Left lung (tissue), 14 donors: ENCODE measurements at places on chromosomes 13 and 19.

DNA sequence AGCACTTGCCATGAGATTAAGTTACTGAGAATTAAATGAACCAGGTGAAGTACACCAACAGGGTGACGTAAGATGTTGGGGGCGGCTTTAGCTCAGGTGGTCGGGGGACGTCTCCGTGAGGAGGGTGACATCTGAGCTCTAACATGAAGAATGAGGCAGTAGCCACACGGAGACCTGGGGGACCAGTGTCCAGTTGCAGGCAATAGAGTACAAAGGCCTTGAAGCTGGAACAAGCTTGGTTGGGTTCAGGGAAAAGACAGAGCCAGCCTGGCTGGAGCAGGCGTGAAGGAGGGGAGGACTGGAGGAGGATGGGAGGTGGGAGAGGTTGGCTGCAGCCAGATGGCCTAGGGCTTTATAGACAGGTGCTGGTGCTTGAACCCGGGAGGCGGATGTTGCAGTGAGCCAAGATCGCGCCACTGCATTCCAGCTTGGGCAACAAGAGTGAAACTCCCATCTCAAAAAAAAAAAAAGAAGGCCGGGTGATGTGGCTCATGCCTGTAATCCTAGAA is 1.6 kb downstream of the SPINT2 start:
- DNase-seq, result peak; percentile 49

GRCh38 chr19:41877916-41878905 is 1.1 kb downstream of the CD79A start:
- DNase-seq, result no peak

GRCh38 chr19:50939596-50939995 is 13.2 kb downstream of the KLK5 start:
- no peak for DNase-seq

DNA sequence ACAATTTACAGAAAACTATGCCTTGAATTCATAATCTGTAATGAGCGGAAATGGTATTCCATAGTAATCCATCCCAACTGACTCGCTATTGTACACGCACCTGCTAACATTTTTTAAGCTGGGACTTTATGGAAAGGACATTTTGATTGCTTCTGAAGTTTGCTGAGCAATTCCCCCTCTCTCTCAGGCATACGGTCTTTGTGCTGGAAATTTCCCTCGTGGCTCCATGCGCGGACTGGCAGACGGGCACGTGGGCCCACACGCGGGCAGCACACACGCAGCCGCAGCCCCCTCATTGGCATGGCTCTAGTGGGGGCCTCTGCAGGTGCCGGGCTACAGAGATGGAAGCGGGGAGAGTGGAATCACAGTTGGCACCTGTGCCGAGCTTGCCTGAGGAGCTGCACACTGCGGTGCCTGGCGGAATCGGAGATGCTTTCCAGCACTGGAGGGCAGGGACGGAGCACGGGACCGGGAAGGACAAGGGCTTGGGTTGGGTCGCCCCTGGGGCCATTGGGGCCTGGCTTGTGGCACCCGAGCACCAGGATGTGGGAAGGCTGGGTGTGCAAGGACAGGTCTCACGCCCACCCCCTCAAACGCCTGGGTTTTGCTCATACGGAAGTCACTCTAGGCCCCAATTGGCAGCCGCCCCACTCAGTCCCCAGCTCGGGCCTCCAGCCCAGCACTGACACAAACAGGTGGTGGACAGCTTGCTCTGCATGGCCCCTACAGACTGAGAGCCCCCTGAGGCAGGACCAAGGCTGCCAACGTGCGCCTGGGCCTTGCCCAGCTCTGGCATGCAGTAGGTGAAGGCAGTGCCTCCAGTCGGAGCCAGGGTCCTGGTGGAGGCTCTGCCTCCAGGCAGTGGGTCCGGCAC is 30.2 kb upstream of the CCNE1 start:
- no peak for DNase-seq

DNA sequence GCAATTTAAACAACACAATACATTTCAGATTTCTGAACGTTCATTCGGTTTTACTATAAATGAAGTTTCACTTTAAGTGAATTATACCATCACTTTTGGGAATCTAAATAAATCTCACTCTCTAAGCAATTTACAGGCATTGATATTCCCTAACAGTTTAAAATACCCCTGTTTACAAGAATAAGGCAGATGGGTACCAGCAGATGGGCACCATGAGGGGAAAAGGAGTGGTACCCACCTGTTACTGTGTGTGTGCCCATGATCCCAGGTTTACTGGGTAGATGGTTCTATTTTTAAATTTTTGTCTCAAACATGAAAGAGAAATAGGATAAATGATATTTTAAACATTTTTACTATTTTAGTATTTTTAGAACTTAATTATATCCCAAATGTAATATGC is 212.9 kb downstream of the PCDH9 start:
- no peak for DNase-seq

- no peak for DNase-seq
These were observed 11.7 kb upstream of the ADGRE5 start for GRCh38 chr19:14369399-14370168.

GRCh38 chr13:84654654-84655275 is 772.5 kb upstream of the SLITRK1 start:
- DNase-seq, result no peak

- no peak for DNase-seq
These were observed 151.9 kb downstream of the LACC1 start for GRCh38 chr13:44031555-44031954.

- DNase-seq, result no peak
These were observed 7.7 kb upstream of the NANOS2 start for GRCh38 chr19:45922281-45922680.

DNA sequence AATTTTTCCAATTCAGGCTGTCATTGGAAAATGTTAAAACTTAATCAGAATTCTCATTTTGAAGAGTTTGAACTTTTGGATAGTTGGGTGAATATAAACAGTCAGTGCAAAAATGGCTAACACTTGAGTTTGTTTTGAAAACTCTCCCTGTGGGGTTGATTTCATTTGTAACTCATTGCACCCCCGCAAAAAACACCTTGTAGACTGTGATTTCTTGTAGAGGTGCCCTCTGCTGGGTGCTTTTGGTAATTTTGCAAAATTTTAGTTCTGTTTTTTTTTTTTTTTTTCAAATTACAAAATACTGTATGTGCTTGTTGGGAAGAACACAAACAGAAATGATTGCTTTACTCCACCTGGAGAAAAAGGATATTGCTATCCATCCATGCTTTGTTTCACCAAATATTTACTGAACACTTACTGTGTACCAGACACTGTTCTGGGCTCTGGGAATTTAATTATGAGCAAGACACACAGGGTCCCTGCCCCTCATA is 28.2 kb upstream of the GPI start:
- DNase-seq, result no peak

DNA sequence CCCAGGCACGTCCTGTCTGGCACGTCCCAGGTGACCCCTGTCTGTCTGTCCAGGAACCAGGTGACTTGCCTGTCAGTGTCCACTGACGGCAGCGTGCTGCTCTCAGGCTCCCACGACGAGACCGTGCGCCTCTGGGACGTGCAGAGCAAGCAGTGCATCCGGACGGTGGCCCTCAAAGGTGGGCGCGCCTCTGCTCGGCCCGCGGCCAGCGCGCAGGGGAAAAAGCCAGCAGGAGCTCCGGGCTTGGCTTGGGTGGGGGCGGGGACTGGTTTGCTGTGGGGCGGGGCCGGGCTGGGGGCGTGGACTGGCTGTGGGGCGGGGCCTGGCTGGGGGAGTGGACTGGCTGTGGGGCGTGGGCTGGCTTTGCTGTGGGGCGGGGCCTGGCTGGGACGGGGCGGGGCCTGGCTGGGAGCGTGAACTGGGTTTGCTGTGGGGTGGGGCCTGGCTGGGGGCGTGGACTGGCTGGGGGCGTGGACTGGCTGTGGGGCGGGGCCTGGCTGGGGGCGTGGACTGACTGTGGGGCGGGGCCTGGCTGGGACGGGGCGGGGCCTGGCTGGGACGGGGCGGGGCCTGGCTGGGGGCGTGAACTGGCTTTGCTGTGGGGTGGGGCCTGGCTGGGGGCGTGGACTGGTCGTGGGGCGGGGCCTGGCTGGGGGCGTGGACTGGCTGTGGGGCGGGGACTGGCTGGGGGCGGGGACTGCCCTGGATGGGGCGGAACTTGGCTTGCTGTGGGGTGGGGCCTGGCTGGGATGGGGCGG is 7.2 kb downstream of the WDR18 start:
- no peak for DNase-seq

GRCh38 chr13:34161931-34162543 is 344.1 kb downstream of the RFC3 start:
- DNase-seq, result peak; percentile 40

- DNase-seq, result peak; percentile 54
These were observed 9.3 kb downstream of the IRF2BP1 start for GRCh38 chr19:45876411-45877197.

- no peak for DNase-seq
These were observed 239.9 kb upstream of the SLC10A2 start for GRCh38 chr13:103306163-103306562.

- no peak for DNase-seq
These were observed 458 bp downstream of the ARHGEF1 start for GRCh38 chr19:41883463-41883820.

- no peak for DNase-seq
These were observed 706.4 kb upstream of the SLC10A2 start for GRCh38 chr13:103772576-103772975.

DNA sequence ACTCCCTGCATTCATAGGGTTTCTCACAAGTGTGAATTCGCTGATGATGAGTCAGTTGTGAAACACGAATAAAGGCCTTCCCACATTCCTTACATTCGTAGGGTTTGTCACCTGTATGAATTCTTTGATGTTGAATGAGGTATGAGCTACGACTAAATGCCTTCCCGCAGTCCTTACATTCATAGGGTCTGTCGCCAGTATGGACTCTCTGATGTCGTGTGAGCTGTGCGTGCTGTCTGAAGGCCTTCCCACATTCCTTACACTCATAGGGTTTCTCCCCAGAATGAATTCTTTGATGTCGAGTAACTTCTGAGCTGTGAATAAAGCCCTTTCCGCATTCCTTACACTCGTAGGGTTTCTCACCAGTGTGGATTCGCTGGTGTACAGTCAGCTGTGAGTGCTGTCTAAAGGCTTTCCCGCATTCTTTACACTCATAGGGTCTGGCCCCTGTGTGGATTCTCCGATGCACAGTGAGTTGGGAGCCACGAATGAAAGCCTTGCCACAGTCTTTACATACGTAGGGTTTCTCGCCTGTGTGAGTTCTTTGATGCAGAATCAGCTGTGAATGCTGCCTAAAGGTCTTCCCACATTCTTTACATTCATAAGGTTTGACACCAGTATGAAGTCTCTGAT is 30.5 kb upstream of the COX7A1 start:
- DNase-seq, result no peak

GRCh38 chr19:54449701-54450069 is 686 bp downstream of the LENG8 start:
- DNase-seq, result no peak

- DNase-seq, result no peak
These were observed 3.9 kb downstream of the PIH1D1 start for GRCh38 chr19:49447485-49448431.

GRCh38 chr13:52744842-52745375 is 5.3 kb upstream of the CNMD start:
- no peak for DNase-seq

DNA sequence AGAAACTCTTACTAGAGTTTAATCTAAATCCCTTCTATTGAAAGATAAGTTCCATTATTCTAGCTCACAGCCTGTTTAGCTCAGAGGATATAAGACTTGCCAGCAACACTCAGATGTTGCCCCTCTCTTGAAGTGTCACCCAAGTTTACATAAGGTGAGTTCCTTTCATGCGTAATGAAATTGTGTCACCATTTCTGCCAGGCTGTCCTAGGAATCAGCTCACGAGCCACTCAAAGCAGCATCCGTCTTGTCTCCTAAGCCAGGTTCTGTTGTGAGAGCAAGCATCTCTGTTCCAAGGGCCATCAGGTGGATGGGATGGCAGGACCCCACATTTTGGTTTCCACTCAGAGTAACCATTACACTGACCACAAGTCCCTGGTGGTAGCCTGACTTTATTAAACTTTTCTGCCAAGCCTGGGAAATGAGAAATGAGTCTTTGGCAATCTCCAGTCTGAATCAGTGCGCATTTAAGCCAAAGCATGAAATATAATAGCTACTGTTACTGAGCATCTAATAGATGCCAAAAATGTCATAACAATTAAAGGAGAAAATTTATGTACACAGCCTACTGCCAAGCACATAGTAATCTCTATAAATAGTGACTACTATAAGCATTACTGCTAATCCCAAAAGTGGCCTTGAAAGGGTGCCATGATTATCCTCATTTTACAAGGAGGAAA is 179.6 kb upstream of the MIR17HG start:
- DNase-seq, result no peak

GRCh38 chr13:36919171-36919832 is 736 bp downstream of the SMAD9 start:
- DNase-seq, result peak; percentile 59

DNA sequence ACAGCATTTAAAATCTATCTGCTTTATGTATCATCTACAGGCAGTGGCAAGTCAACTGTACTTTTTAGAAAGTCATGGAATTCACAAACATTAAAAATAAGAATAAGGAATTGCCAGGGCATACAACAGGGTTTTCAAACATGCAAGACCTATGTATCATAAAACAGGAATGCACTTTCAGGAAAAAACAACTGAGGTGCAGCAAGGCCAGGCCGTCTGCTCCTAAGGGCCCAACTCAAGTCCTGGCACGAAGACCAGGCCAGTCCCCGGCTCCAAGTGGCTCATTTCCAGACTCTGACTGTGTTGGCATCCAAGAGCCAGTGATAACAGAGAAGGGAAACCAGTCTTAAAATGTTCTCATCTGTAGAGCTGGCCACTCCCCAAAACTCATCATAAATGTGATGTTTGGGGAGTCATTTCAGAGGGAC is 7.1 kb downstream of the RFX2 start:
- DNase-seq, result peak; percentile 79

- DNase-seq, result peak; percentile 80
These were observed 29.1 kb upstream of the NCCRP1 start for GRCh38 chr19:39167461-39168257.

DNA sequence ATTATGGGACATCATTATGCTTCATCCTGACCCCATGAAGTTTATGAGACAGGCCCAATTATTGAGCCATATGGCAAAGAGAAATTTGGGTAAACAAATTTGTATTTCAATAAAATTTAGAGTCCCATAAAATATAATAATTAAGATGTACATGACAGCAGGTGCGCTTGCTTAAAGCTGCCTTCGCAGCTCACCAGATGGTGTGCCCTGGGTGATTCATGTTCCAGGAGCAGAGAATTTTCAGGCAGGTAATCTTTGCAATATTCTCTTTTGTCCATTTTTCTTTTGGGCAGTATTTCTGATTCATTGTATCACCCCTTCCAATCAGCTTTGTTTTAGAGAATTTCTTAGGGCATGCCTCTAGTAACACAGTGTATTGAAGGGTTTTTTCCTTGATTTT is 39.5 kb upstream of the WASF3 start:
- no peak for DNase-seq

- no peak for DNase-seq
These were observed 166.1 kb upstream of the SERP2 start for GRCh38 chr13:44207476-44207875.

DNA sequence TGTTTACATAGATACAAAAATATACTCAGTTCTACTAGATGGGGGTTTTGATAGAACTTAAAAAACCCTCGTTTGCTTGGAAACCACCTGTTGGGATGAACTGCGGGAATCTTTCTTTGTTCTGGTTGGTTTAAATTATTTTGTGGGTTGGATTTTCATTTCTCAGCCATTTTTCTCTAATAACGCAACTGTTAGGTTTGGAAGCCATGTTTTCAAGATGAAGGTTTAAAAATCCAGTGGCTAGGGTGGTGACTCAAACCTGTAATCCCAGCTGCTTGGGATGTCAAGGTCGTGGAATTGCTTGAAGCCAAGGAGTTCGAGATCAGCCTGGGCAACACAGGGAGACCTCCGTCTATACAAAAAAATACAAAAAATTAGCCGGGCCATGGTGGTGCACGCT is 1.6 kb downstream of the URI1 start:
- DNase-seq, result no peak
